ENCODE measurements at places on chromosomes 6 and 20.

- no peak for DNase-seq
These were observed 7.9 kb downstream of the RREB1 start for GRCh38 chr6:7115543-7116231.

- DNase-seq = peak; percentile 12
These were observed 157.9 kb downstream of the MRPL14 start for GRCh38 chr6:43969158-43969981.

GRCh38 chr6:53048431-53049195, 16.6 kb upstream of the FBXO9 start:
- no peak for DNase-seq

GRCh38 chr6:163191704-163192537, 222.6 kb upstream of the QKI start:
- peak; percentile 56 for DNase-seq

- DNase-seq = no peak
These were observed 108.4 kb downstream of the PLCB4 start for GRCh38 chr20:9177278-9177677.

DNA sequence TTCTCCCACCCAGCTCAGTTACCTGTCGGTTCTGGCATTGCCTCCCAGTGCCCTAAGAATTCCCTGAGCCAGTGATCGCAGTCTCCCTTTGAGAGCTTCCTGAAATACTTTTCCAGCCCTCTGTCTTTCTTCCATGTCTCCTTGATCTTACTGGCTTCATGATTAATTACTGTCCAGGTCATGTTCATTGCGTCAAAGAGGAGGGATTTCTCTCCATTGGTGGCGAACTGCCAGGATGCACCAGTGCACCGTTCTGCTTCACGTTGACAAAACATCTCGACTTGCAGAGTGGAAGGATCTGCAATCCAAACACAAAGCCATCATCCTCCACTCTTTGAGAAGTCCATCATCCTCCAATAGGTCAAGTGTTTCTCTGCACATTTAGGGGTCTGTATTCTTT, 8.6 kb downstream of the RAET1E start:
- no peak for DNase-seq

GRCh38 chr6:14059791-14060436, 57.7 kb upstream of the CD83 start:
- no peak for DNase-seq

- DNase-seq = no peak
These were observed 920 bp upstream of the RNF5 start for GRCh38 chr6:32177183-32177787.

DNA sequence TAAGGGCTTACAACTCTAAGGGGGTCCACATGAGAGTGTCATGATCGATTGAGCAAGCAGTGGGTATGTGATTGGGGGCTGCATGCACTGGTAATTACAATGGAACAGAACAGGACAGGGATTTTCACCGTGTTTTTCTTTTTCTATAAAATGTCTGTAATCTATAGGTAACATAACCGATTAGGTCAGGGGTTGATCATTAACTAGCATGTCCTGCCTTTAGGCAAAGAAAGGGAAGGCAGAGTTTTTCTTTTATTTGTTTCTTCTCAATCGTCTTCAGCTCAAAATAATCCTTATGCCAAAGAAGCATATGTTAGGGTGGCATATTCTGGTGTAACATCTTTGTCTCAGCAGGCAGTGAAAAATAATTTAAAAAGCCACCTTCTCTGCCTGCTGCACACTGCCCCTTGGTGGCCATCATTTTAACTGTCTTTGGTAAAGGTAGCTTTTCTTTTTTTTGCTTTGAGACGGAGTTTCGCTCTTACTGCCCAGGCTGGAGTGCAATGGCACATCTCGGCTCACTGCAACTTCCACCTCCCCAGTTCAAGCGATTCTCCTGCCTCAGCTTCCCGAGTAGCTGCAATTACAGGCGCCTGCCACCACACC, 9.7 kb upstream of the CEP43 start:
- DNase-seq = peak; percentile 31

DNA sequence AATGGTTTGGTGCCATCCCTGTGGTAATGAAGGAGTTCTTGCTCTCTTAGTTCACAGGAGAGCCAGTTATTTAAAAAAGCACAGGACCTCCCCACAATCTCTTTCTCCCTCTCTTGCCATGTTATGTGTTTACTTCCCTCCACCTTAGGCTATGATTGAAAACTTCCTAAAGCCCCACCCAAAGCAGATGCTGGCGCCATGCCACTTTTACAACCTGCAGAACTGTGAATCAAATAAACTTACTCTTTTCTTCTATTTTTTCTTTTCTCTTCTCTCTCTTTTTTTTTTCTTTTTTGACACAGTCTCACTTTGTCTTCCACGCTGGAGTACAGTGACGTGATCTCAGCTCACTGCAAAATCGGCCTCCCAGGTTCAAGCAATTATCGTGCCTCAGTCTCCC, 508.4 kb upstream of the EPHA7 start:
- no peak for DNase-seq

- DNase-seq = no peak
These were observed 284.5 kb downstream of the TRDN start for GRCh38 chr6:123352279-123352678.

DNA sequence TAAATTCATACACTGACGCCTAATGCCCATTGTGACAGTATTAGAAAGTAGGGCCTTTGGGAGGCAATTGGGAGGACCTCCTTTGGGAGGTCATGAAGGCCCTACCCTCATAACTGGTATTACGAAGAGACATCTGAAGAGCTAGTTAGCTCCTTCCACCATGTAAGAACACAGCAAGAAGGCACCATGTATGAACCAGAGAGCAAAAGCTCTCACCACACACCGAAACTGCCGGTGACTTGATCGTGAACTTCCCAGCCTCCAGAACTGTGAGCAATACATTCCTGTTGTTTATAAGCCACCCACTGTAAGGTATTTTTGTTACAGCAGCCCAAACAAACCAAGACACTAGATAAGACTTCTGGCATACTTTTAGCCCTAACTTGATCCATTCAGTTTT, 41.8 kb downstream of the GCLC start:
- DNase-seq = no peak

GRCh38 chr6:169702840-169703246, 917 bp downstream of the C6orf120 start:
- no peak for DNase-seq

- DNase-seq = no peak
These were observed 54.4 kb downstream of the PCNA start for GRCh38 chr20:5065166-5065878.

GRCh38 chr6:45507186-45507585, 129.5 kb upstream of the SUPT3H start:
- no peak for DNase-seq

DNA sequence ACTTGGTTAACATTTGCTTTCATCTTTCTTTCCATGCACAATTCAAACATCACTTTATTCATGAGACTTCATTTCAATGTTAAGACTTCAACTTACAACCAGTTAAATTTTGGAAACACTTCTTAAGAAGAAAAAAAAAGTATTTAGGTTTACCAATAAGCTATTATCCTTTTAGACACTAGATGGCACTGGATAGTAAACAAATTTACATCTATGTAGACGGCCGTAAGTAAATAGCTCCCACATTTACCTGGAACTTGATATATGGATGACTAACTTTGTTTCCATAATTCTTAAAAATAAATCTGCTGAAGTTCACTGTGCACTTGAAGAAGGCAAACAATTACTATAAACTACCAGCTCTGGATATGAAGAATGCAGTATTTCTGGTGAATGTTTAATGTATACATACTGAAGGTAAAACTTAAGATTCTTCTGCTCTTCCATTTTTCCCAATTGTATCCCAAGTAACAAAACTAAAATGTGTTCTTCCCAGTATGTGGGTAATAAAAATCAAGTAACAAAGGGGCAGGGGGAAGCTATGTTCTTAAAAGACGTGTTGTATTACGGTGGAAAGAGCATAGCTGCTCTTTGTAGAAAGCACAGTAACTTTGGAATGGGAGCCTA, 130.6 kb upstream of the C6orf118 start:
- DNase-seq = no peak

DNA sequence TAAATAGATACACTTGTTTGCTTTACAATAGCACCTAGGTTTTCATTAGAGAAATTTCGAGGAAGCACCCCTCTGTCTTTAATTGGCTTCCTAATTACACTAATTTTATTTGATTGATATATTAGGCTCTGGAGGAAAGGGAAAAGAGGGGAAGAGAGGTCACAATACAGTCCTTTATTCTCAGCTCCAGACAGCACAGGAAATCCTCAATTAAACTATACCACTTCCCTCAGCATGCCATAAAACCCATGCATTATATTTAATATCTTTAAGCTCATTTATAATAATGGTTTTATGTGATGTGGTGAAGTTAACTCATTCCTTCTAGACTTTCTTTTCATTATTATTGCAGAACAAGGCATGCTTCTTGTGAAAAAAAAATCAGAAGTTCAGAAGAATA, 17.7 kb upstream of the PDE7B start:
- no peak for DNase-seq

DNA sequence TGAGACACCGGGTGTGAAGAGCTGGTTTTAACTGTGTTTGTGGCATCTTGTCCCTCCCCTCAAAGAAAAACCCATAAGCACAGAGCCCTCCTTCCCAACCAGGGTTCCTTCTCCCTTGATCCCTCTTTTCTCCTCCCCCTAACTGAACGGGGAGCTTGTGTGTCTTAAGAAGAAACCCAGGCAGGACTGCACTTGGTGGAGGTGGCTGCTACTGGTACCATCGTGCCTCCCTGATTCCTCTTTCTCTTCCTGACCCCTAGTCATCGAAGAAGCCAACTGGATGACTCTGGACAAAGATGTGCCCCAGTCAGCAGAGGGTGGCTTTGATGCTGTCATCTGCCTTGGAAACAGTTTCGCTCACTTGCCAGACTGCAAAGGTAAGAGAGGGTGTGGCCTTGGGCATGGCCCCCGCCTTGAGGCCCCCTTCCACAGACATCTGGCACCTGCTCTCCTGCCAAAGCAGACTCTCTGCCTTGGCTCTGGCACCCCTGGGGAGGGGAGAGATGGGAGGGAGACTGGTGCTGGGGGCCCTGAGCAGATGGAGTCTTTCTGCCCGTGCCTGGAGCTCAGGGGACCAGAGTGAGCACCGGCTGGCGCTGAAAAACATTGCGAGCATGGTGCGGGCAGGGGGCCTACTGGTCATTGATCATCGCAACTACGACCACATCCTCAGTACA, 2.1 kb downstream of the GNMT start:
- no peak for DNase-seq

DNA sequence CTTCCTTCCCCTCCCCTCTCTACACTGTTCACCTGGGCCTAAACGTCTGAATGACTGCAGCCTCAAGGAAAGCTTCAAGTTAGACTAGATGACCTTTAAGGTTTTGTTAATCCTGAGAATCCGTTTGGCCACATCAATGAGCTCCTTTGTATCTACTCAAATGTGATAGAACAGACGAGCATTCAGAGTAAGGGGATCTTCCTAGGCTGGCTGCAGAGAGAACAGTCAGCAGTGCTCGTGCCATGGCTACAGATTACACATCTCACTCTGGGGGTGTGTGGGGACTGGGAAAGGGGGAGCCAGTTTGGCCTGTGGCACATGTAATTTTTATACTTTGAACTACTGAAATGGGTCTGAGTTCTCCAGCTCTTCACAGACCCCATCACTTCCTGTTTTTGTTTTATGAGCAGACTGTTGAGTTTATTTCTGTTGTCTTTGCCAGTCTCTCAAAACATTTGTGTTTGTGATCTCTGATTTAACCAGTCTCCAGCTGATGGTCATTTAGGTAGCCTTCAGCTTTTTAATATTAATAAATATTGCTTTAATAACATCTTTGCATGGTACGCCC, 50.9 kb downstream of the KCNS1 start:
- no peak for DNase-seq

DNA sequence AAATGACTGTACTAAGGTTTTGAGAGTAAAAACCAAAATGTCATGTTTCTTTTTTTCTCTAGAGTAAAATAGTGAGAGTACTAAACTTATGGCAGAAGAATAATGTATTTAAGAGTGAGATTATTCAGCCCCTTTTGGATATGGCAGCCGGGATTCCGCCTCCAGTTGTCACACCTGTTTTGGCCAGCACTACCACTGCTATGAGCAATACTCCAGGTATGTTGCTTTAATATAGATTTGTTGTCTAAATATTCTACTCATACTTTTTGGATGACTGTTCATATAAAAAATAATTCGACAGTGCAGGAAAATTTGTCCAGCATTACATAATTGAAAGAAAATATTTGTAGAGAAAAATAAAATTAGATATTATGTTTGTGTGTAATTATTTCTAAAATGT, 59.5 kb downstream of the SCAF8 start:
- no peak for DNase-seq

- DNase-seq = no peak
These were observed 729.1 kb upstream of the NRSN1 start for GRCh38 chr6:23396949-23397348.

DNA sequence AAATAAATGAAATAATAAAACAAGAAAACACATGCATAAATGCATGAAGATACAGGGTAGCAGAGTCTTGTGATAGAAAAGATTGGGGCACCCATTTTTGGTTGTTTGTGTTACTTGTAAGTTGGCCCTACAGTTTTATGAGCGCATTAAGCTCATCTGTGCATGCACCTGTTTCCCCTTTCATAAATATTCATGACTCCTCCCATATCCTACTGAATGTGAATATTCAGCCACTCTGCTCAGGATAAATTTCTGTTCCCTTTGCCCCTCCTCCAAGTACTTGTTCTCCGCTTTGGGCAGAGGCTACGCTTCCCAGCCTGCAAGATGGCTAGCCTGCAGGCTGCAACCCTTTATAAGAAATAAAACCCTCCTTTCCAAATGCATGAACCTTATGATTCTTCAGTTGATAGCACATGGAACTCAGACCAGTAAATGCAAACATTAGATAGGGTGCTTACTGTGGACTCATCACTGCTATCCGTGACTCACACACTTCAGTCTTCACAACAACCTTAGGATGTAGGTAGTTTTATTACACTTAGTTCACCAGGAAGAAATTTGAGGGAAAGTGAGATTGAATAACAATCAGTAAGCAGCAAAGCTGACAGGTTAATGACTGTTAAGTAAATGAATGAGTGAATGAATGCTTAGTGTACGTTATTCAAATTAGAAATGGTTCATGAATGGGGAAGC, 15.0 kb downstream of the ALDH8A1 start:
- DNase-seq = no peak

GRCh38 chr6:167152862-167153261, 4.9 kb downstream of the GPR31 start:
- no peak for DNase-seq

- DNase-seq = no peak
These were observed 16.5 kb downstream of the SNAI1 start for GRCh38 chr20:49999329-49999728.

GRCh38 chr6:154496793-154497517, 13.5 kb downstream of the CNKSR3 start:
- DNase-seq = no peak

DNA sequence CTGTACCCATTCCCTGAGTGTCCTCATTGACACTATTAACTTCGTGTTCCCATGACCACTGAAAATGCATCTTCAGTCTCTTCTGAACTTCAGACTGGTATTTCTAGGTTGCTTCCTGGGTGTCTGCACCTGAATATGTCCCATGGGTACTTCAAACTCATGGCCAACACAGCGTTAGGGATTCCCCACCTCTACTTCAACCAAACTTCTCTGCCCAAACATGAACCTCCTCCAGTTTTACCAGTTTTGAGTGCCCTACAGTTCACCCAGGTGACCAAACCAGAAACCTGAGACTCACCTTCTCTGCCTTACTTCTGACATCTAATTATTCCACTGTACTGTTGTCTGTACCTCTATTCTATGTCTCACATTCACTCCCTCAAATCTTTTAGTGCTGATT, 99.5 kb upstream of the SUPT3H start:
- no peak for DNase-seq

All from femur (tissue), 1 donor.